Esophagus squamous epithelium (tissue), 5 donors: ENCODE measurements at places on chromosomes 6 and 20.

DNA sequence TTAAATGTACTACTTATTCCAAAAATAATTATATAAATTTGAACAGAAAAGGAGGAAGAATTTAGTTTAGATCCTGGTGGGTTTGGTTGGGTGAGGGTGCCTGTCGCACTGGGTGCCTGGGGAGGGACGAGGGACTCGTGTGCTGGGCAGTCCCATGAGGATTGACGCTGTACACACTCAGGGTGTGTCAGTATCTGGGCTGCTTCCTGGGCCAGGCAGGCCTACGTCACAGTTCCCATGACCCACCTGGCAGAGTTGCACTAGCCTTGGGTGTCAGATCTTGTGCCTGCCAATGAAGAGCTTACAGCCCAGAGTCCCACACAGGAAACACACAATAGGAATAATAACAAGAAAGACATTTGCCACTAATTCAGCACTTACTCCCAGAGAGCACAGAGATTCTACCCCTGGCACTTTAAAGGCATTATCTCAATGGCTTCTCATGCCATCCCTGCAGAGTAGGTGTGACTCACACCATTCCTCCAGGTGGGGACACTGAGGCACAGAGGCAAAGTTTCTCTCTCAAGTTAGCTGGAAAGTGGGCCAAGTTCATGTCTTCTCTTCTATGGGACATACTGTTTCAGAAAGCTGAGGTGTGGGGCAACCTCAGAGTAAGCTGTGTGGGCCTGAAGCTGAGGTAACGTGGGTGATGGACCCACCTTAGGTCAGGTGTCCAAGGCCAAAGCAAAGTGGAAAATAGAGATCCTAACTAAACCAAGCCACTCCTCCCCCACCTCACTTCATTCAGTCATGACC lies 1.3 kb upstream of the SDCBP2 start:
- no peak overlapping the region for H3K4me3 ChIP-seq
- DNase-seq, result no peak
- H3K4me1 ChIP-seq, result peaks cover 84% of the 10 kb centered on the region
- no peaks in the 10 kb centered on the region for H3K27me3 ChIP-seq

- no peak for DNase-seq
- peak overlapping the region; percentile 84 for H3K27ac ChIP-seq
- no peak overlapping the region for H3K4me3 ChIP-seq
Measured at GRCh38 chr20:40317156-40317790, 371.8 kb downstream of the MAFB start.

- H3K27me3 ChIP-seq, result no peaks in the 10 kb centered on the region
- H3K36me3 ChIP-seq, result no peaks in the 10 kb centered on the region
- H3K4me1 ChIP-seq, result no peaks in the 10 kb centered on the region
- no peak for DNase-seq
Measured at GRCh38 chr6:88177961-88178464, 11.9 kb upstream of the CNR1 start.

GRCh38 chr6:132872923-132873322 lies 58.6 kb downstream of the RPS12 start:
- H3K4me3 ChIP-seq, result no peak overlapping the region
- no peaks in the 10 kb centered on the region for H3K27me3 ChIP-seq
- H3K4me1 ChIP-seq, result no peaks in the 10 kb centered on the region
- DNase-seq, result no peak

- no peak for DNase-seq
- no peaks in the 10 kb centered on the region for H3K36me3 ChIP-seq
- H3K27ac ChIP-seq, result no peak overlapping the region
Measured at GRCh38 chr6:144675231-144675861, 390.2 kb downstream of the UTRN start.

- no peak overlapping the region for H3K27ac ChIP-seq
- no peak overlapping the region for H3K4me3 ChIP-seq
- DNase-seq, result no peak
Measured at GRCh38 chr20:22473293-22473692, 111.1 kb downstream of the FOXA2 start.

DNA sequence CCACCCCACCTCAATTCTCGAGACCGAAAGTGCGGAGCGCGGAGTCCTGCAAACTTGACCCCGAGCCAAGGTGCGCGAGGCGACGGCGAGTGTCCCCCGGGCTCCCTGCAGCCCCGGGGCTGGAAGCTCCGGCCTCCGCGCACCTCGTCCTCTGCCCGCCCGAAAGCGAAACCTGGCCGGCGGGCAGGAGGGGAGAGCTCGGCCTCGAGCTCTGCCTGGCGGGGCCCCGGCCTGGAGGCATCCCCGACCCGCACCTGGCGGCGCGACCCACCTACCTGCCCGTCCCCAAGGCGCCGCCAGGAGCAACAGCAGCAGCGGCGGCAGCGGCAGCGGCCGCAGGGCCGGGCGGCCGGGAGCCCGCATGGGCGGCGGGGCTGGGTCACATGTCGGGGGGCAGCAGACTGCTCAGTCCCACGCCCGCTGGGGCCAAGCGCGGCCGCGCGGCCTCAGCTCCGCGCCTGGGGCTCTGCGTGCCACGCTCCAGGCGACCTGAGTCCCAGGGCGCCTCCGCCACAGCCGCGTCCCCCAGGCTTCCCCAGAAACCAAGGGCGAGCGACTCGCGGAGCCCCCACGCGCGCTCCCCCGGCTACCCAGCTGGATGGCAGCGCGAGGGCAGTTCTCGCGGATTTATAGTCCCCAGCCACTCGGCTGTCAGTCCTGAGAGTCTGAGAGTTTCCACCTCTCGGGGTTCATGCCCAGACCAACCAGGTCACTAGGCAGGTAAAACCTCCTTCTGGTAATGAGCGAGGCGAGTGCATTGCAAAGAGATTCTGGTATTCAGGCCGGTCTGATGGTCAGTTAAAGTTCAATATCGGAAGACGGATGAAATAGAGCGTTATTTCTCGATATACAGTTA lies at the start of gene IL20RA:
TSS of gene IL20RA (minus strand) at position 600 of the 856 bp plus-strand sequence. CDS start at position 363, 237 bp downstream.
- no peak for DNase-seq
- H3K4me3 ChIP-seq, result peak within 1 kb of the TSS; percentile 76
- peaks cover 35% of the 10 kb centered on the region for H3K27me3 ChIP-seq
- peak within 1 kb of the TSS; percentile 89 for H3K27ac ChIP-seq
- no peaks in the 10 kb centered on the region for H3K4me1 ChIP-seq
- H3K36me3 ChIP-seq, result no peaks in the 10 kb centered on the region

- no peak for DNase-seq
- no peaks in the 10 kb centered on the region for H3K27me3 ChIP-seq
- no peaks in the 10 kb centered on the region for H3K36me3 ChIP-seq
- no peak overlapping the region for H3K27ac ChIP-seq
Measured at GRCh38 chr6:139925894-139926641, 551.6 kb upstream of the CITED2 start.

GRCh38 chr6:16819752-16820151 lies 58.5 kb upstream of the ATXN1 start:
- H3K4me1 ChIP-seq, result no peaks in the 10 kb centered on the region
- no peaks in the 10 kb centered on the region for H3K27me3 ChIP-seq
- DNase-seq, result no peak
- H3K27ac ChIP-seq, result no peak overlapping the region
- no peak overlapping the region for H3K4me3 ChIP-seq

DNA sequence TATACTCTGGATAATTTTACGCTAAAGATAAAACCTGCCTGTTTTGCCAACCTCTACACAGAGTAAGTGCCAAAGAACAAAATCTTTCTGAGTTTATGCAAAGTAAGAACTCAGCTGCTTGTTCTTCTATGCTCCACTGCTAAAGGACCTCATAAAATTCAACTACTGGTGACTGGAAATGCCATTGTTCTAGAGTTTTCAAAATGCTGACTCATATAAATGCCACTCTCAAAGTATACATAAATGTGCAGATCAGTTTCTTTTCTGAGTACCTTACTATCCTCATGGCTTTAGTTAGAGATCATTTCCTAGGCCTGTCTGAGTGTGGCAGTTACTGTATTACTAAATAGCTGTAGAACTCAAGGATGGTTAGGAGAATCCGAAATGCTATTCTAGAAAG lies 45.6 kb downstream of the LYRM4 start:
- H3K27ac ChIP-seq, result no peak overlapping the region
- H3K4me1 ChIP-seq, result no peaks in the 10 kb centered on the region
- H3K27me3 ChIP-seq, result no peaks in the 10 kb centered on the region
- H3K36me3 ChIP-seq, result peaks cover 27% of the 10 kb centered on the region
- no peak for DNase-seq
- H3K4me3 ChIP-seq, result no peak overlapping the region

GRCh38 chr6:33632558-33633039 lies 11.5 kb downstream of the ITPR3 start:
- H3K4me3 ChIP-seq, result no peak overlapping the region
- peaks cover 66% of the 10 kb centered on the region for H3K4me1 ChIP-seq
- DNase-seq, result no peak
- peak overlapping the region; percentile 75 for H3K27ac ChIP-seq
- no peaks in the 10 kb centered on the region for H3K36me3 ChIP-seq

DNA sequence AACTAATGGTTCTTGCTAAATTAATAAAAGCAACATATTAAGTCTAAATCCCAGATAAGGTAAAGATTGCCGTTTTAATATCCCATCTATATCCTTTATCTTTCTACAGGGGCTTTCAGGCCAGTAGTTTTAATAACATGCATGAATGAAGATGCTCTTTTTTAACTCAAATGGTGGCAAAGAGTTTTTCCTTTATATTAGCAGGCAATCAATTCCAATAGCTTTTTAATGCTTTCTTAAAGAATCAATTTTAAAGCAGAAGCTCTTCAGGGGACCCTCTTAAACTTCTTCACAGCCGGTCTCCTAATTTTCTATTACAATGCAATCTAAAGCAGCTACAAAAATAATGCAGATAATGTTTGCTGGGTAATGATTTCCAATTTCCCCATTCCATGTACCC lies 107.8 kb upstream of the HS3ST5 start:
- no peak overlapping the region for H3K4me3 ChIP-seq
- DNase-seq, result no peak
- no peaks in the 10 kb centered on the region for H3K36me3 ChIP-seq
- no peaks in the 10 kb centered on the region for H3K27me3 ChIP-seq
- no peak overlapping the region for H3K27ac ChIP-seq
- no peaks in the 10 kb centered on the region for H3K4me1 ChIP-seq

DNA sequence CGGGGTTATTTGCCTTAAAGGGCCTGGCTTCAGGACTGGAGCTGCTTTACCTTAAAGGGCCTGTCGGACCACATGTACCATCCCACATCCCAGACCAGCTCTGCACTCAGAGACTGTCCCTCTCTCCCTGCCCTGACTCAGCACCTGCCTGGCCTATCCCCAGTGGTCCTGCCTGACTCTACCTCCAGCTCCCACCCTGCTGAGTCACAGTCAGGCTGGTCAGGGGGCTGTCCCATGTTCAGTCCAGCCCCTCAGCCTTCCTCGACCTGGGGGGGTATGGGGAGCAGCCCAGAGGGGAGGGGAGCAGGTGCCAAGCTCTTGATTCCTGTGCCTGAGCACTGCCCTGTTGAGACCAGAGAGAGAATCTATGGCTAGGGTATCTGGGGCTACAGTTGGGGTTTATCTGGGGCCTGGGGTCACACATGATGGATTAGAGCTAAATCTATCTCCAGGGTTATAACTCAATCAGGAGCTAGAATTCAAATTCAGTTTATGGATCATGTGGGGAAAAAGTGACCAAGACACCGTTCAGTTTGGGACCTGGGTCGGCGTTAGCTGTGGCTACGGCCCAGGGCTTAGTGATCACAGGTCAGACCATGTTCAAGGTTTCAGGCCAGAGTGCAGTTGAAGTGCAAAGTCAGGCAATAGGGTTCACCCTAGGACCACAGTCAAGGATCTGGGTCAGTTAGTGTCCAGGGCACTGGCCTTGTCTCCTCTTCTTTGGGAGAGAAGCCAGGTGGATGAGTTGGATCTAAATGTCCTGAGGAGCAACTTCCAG lies 9.4 kb upstream of the TRIB3 start:
- no peak for DNase-seq
- H3K36me3 ChIP-seq, result no peaks in the 10 kb centered on the region
- H3K4me1 ChIP-seq, result peaks cover 43% of the 10 kb centered on the region
- no peaks in the 10 kb centered on the region for H3K27me3 ChIP-seq
- H3K4me3 ChIP-seq, result no peak overlapping the region

DNA sequence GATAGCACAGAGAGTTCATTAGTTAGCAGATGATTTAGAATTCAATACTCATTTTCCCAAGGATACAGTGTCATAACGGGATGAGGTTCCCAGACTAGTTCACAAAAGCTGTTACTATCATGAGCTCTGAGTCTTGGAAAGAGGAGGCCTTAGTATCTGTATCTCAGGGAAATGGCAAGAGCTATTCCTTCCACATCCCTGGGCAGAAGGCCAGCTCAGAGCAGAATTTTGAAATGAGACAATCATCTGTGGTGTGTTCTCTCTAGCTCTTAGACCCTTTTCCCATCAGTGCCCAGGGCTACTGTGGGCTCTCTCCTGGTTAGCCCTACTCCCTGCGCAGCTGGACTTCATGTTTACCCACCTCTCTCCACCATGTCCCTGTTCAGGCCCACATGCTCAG lies 64.5 kb downstream of the JAG1 start:
- peak overlapping the region; percentile 61 for H3K27ac ChIP-seq
- H3K27me3 ChIP-seq, result no peaks in the 10 kb centered on the region
- no peak overlapping the region for H3K4me3 ChIP-seq
- H3K4me1 ChIP-seq, result peaks cover 17% of the 10 kb centered on the region

DNA sequence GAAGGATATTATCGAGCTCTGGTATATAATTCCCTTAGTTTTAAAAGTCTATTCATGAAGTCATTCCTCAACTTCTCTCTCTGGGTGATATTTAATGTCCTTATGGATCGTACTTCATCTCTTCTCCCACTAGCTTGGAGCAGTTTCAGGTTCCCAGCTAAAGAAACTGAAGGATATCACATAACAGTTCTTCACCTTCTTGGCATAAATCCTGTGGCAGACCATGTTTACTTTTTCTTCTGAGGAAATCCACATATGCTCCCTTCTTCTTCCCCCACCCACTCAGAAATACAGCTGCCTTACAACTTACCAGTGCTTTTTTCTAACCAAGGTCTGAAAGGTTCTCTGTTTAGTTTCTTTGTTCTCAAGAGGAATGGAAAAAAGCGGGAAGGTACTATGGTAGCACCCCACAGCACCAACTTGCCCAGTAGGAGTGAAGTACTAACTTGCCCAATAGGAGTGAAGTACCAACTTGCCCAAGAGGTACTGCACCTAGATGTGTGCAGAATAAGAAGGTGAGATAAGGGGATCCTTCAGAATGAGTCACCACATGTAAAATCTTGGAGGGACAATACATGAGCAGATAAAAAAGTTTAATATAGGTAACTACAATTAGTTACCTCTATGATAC lies 53.1 kb downstream of the TSPYL4 start:
- no peak overlapping the region for H3K4me3 ChIP-seq
- H3K27ac ChIP-seq, result no peak overlapping the region
- H3K4me1 ChIP-seq, result no peaks in the 10 kb centered on the region

GRCh38 chr6:21228411-21228810 lies 365.1 kb upstream of the SOX4 start:
- H3K36me3 ChIP-seq, result no peaks in the 10 kb centered on the region
- no peak for DNase-seq
- H3K27ac ChIP-seq, result no peak overlapping the region
- H3K27me3 ChIP-seq, result no peaks in the 10 kb centered on the region
- H3K4me1 ChIP-seq, result no peaks in the 10 kb centered on the region
